Posterior vena cava (tissue), 2 donors: ENCODE measurements at places on chromosomes 11 and 22. TPM values are rescaled to one million over a fixed set of nuclear protein-coding genes. Genes with fewer than 3 reads are reported as not detected.

Gene UCP3
- total RNA-seq: 1.9 TPM

Gene SMTNL1
- not detected for total RNA-seq

Gene DEUP1
- total RNA-seq: not detected

Gene PATE4
- total RNA-seq: not detected

Gene ELF5
- total RNA-seq: not detected

GRCh38 chr11:86291466-86292262 is 10.4 kb upstream of the HIKESHI start:
- DNase-seq: no peak

- DNase-seq: no peak
These were observed 35.9 kb upstream of the MUC15 start for GRCh38 chr11:26607725-26608506.

GRCh38 chr11:92852946-92853345 is 116.5 kb upstream of the MTNR1B start:
- DNase-seq: no peak

- peak; percentile 68 for DNase-seq
These were observed 25.0 kb downstream of the PARVG start for GRCh38 chr22:44205516-44206329.

GRCh38 chr11:848380-848931 is 5.8 kb downstream of the TSPAN4 start:
- DNase-seq: no peak

- DNase-seq: peak; percentile 20
These were observed 57.2 kb downstream of the GRIK4 start for GRCh38 chr11:120568572-120569307.

- DNase-seq: peak; percentile 91
These were observed 65.6 kb downstream of the BTG4 start for GRCh38 chr11:111446404-111447111.

DNA sequence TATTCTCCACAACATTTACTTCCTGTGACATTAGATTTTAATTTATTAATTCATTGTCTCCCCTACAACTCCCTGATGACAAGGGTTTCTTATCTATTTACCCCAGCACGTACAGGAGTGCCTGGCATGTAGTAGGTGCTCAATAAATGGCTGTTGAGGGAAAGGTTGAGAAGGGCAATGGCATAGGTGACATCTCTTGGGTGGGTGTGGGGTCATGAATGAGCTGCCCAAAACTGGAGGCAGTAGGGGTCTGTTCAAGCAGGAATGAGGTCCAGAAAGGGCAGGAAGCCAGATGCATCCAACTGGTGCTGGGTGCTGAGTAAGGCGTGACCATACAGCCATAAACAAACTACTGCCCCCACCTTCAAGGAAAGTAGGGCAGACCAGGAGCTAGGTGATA is 2.8 kb downstream of the VWCE start:
- DNase-seq: no peak
